ENCODE measurements at places on chromosomes 5 and 9.

DNA sequence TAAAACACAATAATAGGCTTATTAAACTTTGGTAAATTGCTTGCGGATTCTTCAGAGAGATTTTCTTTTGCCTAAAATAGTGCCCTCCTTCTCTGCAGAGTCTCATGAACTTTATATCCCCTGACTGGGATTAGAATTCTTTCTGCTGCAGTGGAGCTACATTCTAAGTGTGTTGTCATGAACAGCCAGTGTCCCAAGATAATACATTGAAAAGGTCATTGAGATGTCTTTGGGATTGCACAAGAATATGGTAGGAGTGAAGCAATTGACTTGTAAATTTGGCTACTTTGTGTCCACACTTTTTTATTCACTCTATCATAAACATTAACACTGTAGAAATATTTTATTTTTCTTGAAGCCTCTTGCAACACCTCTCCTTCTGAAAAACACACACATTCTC is 604.5 kb downstream of the GABRG2 start:
- no peak for DNase-seq

GRCh38 chr5:167814828-167815227 is 476.6 kb upstream of the WWC1 start:
- no peak for DNase-seq

DNA sequence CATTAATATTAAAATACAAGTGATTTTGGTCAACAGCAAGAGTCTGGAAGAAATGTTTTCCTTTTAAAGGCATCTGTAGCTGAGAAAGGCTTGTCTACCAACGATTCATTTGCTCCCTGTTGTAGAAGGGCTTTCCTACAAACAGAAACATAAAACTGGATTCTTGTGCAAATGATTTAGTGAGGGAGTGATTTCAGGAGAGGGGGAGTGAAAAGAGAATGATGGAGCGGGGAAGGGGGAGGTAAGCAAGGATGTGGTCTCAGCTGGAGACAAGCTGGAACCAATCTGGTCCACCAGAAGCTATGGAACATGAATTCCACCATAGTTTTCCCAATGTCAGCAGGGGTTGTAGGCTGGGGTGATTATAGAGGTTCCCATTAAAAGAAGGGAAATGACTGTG is 196.3 kb downstream of the FBXO4 start:
- no peak for DNase-seq

GRCh38 chr9:26264709-26265601 is 586.7 kb upstream of the TUSC1 start:
- no peak for DNase-seq

DNA sequence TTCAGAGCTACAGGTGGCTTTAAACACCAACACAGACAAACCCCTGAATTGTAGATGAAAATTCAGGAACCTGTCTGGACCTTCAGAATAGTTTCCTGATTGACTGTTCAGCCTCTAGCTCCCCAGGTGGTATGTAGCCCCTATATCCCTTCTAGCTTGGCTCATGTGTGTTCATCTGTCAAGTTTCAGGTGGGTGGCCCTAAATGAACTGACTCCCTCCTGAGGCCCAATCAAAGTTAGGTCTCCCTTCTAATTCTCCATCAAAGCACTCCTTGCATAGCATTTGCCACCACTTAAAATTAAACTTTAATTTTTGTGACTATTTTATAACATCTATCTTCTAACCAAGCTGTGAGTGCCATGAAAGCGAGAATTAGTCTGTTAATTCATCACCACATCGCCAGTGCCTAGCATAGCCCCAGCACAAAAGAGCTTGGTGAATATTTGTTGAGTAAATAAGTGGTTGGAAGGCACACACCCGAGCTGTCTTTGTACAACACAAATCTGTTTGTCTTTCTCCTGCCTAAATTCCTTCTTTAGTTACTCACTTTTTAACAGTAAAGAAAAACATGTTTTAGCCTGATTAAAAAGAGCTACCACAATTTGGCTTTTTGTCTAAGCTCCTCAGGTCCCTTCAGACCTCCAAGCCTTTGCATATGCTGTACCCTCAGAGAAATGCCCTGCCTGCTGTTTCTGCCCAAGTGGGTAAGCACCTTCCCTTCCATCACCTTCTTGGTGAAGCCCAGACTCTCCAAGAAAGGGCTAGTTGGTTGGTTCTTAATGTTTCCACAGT is 138.1 kb upstream of the HMHB1 start:
- no peak for DNase-seq

DNA sequence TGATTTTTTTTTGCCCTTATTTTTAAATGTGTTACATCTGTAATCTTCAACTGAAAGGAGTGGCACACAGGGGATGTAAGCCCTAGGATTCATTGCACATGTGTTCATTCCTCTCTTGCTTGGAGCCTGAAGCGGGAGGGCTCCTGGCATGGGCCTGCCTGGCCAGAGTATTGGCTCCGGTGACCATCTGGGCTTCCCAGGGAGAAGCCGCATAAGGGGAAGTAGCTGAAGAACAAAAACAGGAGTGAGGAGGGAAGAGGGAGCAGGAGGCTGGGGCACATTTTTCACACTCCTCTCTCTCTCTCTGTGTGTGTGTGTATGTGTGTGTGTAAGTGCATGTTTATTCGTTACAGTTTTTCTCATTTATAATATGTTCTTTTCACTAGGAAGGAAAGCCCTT is 269.9 kb downstream of the PRR16 start:
- DNase-seq, result no peak
